ENCODE measurements at places on chromosomes 5 and 9. TPM values are rescaled to one million over a fixed set of nuclear protein-coding genes. Genes with fewer than 3 reads are reported as not detected.

GRCh38 chr5:75031366-75031765, 21.0 kb downstream of the GCNT4 start:
- no peak for DNase-seq
- H3K4me1 ChIP-seq = no peaks in the 10 kb centered on the region
- H3K27me3 ChIP-seq = no peaks in the 10 kb centered on the region

- no peak overlapping the region for H3K27ac ChIP-seq
- H3K4me1 ChIP-seq = no peaks in the 10 kb centered on the region
- H3K36me3 ChIP-seq = no peaks in the 10 kb centered on the region
- H3K27me3 ChIP-seq = no peaks in the 10 kb centered on the region
- no peak for DNase-seq
Observed at GRCh38 chr9:36560771-36561170, 11.9 kb upstream of the MELK start.

- no peaks in the 10 kb centered on the region for H3K36me3 ChIP-seq
- no peak for DNase-seq
- no peaks in the 10 kb centered on the region for H3K27me3 ChIP-seq
Observed at GRCh38 chr9:91417602-91418214, 5.9 kb downstream of the NFIL3 start.

- no peaks in the 10 kb centered on the region for H3K27me3 ChIP-seq
- no peak for DNase-seq
- peak overlapping the region; percentile 72 for H3K27ac ChIP-seq
- no peaks in the 10 kb centered on the region for H3K36me3 ChIP-seq
Observed at GRCh38 chr9:7315746-7316145, 483.8 kb downstream of the DMAC1 start.

DNA sequence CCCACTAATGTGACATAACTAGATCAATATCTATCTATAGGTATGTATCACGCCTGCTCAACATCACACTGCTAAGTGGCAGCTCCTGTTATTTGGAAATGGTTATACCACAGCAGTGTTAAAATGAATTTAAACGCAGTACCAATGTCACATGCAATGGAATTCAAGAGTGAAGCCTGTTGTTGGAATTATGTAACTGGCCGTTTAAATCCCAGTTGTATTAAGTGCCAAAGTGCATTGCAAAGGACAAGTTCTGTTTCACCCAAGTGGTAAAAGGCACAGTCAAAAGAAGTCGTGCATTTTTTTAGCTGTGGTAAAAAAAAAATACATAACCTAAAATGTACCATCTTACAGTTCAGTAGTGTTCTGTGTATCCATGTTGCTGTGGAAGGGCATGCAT, 4.3 kb downstream of the NTRK2 start:
- H3K27me3 ChIP-seq = peaks cover 44% of the 10 kb centered on the region
- DNase-seq = no peak
- no peak overlapping the region for H3K4me3 ChIP-seq
- no peak overlapping the region for H3K27ac ChIP-seq
- peaks cover 20% of the 10 kb centered on the region for H3K4me1 ChIP-seq
- no peaks in the 10 kb centered on the region for H3K36me3 ChIP-seq

- H3K27ac ChIP-seq = no peak overlapping the region
- no peak for DNase-seq
- H3K4me1 ChIP-seq = peaks cover 12% of the 10 kb centered on the region
- no peaks in the 10 kb centered on the region for H3K27me3 ChIP-seq
- no peak overlapping the region for H3K4me3 ChIP-seq
Observed at GRCh38 chr5:129065721-129066120, 28.8 kb upstream of the ISOC1 start.

DNA sequence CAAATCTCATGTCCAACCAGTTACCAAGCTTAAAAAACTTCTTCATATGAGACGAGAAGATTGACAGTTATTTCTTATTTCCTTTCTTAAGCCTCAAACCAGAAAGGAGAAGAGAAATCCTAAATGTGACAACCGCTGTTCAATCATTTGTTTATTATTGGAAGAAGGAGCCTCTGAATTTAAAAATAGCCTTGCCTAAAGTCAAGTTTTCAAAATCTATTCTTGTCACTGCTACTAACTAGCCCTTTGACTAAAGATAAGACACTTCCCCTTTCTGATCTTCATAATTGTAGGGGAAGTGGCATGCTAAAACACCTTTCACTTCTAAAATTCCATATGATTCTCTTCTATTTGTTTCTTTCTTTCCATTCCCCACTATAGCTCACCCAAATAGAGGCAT, 106.2 kb upstream of the EMB start:
- no peak for DNase-seq
- H3K4me1 ChIP-seq = no peaks in the 10 kb centered on the region
- no peaks in the 10 kb centered on the region for H3K27me3 ChIP-seq
- H3K36me3 ChIP-seq = no peaks in the 10 kb centered on the region
- H3K4me3 ChIP-seq = no peak overlapping the region

GRCh38 chr5:40616781-40617180, 62.9 kb upstream of the PTGER4 start:
- no peaks in the 10 kb centered on the region for H3K4me1 ChIP-seq
- H3K27ac ChIP-seq = peak overlapping the region; percentile 18
- no peaks in the 10 kb centered on the region for H3K36me3 ChIP-seq
- no peaks in the 10 kb centered on the region for H3K27me3 ChIP-seq
- no peak overlapping the region for H3K4me3 ChIP-seq
- DNase-seq = no peak

DNA sequence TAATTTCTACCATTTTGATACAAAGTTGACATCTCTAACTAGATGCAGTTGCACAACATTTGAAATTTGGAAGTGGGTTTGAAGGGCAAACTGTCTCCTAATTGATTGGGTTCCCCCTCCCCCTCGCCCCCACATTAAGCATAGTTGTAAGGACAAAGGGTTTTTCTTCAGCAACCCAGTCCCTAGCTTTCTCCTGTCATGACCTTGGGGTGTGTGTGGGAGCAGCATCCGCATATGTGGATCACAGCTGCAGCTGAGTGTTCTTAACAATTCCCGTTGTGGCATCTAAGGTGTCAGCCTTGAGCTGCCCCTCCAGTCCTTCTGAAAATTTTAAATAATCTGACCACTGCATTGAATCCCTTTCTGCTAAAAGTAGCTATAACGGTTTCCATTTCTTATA, 141.3 kb upstream of the CDH10 start:
- no peaks in the 10 kb centered on the region for H3K36me3 ChIP-seq
- no peaks in the 10 kb centered on the region for H3K4me1 ChIP-seq
- no peak overlapping the region for H3K27ac ChIP-seq
- DNase-seq = no peak
- H3K4me3 ChIP-seq = no peak overlapping the region
- no peaks in the 10 kb centered on the region for H3K27me3 ChIP-seq

Gene TXNDC8
- not detected for total RNA-seq

Gene PRDM9
- total RNA-seq = not detected

Gene ST8SIA4
- 3.2 TPM for total RNA-seq

All from left ventricle myocardium inferior (tissue), 1 donor.